ENCODE measurements at places on chromosomes 2 and 18.

DNA sequence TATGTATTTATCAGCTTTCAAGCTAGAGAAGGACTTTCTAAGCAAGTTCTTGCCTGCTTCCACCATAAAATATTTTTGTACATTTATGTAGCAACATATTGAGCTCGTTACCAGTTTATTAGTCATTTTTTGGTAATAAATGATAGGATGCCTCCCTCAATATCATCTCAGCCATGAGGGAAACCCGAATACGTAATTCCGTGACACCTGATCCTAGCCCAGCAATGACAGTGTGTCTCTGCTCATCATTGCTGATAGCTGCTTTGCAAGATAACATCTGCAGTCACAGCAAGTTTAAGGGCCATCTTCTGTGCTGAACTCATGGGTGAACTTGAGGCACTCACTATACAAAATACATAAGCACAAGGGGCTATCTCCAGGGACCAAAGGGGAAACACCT, 62.2 kb downstream of the COL6A3 start:
- no peak for DNase-seq

DNA sequence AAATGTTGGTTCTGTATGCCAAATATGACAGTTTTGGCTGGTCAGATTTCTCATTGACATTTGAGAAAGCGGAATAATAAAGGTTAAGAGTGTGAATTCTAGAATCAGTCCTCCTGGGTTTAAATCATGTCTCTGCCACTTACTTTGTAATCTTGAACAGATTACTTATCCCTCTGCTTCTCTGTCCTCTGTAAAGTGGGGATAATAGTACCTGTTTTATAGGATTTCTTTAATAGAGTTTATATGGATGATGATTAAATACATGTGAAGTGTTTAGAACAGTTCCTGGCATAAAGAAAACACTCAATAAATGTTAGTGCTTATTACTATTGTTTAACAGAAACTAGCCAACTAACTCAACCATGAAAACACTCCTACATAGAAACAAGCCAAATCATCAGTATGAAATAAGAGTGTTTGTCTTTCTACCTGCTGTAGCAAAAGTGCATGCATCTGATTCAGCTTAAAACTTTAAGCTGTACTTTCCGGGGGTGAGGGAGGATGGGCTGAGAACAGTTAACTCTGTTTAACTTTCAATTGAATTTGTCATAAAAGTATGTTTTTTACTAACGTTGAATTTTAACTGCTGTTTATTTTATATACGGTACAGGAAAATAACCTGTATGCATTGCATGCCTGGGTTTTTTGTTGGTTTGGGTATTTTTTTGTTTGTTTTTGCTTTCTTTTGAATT, 6.8 kb downstream of the HTR2B start:
- no peak for DNase-seq

- DNase-seq: no peak
These were observed 72.5 kb downstream of the GNAL start for GRCh38 chr18:11761553-11761952.

GRCh38 chr18:47968721-47969120, 38.3 kb upstream of the SMAD2 start:
- DNase-seq: no peak

- DNase-seq: no peak
These were observed 27.5 kb downstream of the TFCP2L1 start for GRCh38 chr2:121257480-121257840.

DNA sequence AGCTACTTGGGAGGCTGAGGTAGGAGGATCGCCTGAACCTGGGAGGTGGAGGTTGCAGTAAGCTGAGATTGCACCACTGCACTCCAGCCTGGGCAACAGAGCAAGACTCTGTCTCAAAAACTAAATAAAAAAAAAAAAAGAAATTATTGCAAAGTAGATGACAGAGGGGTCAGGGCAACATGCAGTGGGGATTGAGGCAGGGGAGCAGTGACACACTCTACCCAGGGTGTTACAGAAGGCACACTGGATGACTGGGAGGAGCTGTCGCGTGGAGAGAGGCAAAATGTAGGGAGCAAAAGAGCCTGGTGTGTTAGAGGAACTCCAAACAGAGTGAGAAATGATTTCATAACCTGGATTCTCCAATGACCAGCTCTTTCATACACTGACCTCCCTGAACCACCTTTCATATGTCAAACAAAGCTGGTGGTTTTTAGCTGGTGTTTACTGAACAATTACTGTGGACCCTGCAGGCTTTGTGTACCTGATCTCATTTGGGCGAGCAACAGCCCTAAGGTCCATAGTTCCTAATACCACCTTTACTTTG, 22.1 kb downstream of the FBXO41 start:
- no peak for DNase-seq

DNA sequence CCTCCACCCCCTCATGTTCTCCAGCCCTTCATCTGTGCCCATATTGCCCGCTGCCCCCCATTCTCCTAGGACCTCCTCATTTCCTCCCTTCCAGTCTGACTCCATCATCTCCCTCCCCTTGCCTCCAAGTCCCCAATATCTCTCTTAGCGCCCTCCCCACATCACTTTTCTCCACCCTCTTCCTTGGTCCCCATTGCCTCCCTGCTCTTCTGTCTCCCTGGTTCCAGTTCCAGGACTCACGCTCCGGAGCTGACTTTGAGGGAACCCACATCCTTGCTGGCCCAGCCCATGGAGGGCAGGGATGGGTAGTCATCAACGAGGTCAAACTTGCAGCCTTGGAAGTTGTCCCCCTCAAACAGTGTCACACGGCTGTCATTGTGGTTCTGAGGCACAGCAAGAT, 2.6 kb downstream of the CRYBA2 start:
- DNase-seq: no peak
